ENCODE measurements at places on chromosomes 1 and 21. TPM values are rescaled to one million over a fixed set of nuclear protein-coding genes. Genes with fewer than 3 reads are reported as not detected.

- DNase-seq, result no peak
Measured at GRCh38 chr1:13646521-13646920, 53.5 kb upstream of the PRDM2 start.

DNA sequence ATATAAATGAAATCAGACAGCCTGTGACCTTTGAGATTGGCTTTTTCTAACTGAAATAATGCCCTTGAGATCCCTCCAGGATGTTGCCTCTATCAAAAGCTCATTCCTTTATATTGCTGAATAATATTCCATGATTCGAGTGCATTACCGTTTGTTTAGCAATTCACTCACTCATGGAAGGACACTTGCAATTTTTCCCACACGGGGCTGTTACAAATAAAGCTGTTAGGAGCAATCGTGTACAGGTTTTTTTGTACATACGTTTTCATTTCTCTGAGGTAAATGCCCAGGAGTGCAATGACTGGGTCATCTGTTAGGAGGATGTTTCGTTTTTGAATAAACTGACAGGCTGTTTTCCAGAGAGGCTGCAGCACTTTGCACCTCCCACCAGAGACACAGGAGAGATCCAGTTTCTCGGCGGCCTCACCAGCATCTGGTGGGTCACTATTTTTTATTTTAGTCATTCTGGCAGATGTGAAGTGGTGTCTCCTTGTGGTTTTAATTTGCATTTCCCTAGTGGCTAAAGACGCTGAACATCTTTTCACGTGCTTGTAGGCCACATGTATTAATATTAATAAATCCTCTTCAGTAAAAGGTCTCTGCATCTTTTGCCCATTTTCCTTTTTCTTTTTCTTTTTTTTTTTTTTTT lies 11.0 kb downstream of the PRDM15 start:
- DNase-seq, result peak; percentile 12

The ERICH3 gene
- total RNA-seq, result not detected

GRCh38 chr1:197351821-197352440 lies 83.9 kb downstream of the CRB1 start:
- DNase-seq, result no peak

The ZNF683 gene
- total RNA-seq, result not detected

GRCh38 chr1:22330092-22330759 lies 121.4 kb upstream of the ZBTB40 start:
- peak; percentile 71 for DNase-seq

The AXDND1 gene
- total RNA-seq, result 0.31 TPM

- DNase-seq, result peak; percentile 89
Measured at GRCh38 chr1:89987159-89987819, 7.6 kb upstream of the ZNF326 start.

DNA sequence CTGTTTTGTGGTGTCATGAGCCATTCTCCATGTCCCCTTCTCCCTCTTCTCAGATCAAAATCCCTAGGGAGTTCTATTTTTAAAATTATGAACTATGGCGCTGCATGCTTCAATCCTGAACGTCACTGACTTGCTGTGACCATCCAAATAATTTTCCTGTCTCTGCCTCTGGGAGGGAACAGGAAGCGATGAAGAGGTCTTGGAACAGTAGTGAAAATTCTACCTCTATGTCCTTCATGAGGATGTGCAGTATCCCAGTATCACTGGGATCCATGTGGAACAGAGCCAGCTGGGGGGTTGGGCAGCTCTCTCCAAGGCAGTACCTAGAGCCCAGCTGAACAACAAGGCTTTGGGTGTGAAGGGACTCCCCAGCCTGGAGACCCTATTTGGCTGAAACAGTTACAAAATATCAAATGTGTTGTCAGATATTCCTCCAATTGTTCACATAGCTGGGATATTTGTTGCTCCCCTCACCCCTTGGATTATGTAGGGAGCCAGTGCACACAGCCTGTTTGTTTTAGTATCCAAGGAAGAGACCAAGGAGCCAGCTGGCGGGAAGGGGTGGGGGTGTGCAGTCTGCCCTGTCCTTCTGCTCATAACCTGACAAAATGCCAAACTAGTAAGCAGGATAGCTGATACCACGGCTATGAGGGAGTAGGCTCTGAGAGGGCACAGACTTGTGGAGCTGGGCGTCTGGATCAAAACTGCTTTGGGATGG lies 7.6 kb downstream of the DCLRE1B start:
- peak; percentile 95 for DNase-seq

GRCh38 chr1:187157552-187157951 lies 328.8 kb downstream of the PLA2G4A start:
- DNase-seq, result no peak

DNA sequence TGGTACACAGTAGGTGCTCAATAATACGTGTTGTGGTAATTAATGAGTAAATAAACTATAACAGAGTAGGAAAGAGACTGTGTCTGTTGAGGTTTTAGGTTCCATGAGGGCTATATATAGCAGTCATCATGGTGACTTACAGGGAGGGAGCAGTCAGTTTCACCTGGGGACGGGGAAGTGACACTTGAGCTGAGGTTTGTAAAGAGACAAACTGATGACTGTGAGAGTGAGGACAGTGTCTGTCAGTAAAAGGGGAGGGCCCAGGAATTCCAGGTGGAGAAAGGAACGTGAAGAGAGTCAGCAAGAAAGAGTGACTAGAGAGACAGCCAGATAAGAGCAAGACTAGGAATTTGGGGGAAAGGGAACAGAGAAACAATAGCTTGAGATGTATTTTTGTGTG lies 30.2 kb downstream of the ABCA4 start:
- no peak for DNase-seq

The TRIM46 gene
- 0.72 TPM for total RNA-seq

GRCh38 chr1:165890684-165891083 lies 63.3 kb downstream of the UCK2 start:
- no peak for DNase-seq

The PRAMEF25 gene
- not detected for total RNA-seq

The ZBTB8A gene
- 13.3 TPM for total RNA-seq

- DNase-seq, result no peak
Measured at GRCh38 chr1:159873530-159874143, 11.2 kb upstream of the VSIG8 start.

The AVPR1B gene
- not detected for total RNA-seq

GRCh38 chr21:26914557-26914956 lies 52.3 kb downstream of the ADAMTS5 start:
- no peak for DNase-seq

The COX20 gene
- 34.6 TPM for total RNA-seq

The ANKRD65 gene
- total RNA-seq, result 13.4 TPM

The SIK1 gene
- 79.7 TPM for total RNA-seq

GRCh38 chr1:21935891-21936365 lies 1.2 kb downstream of the HSPG2 start:
- DNase-seq, result no peak

- peak; percentile 89 for DNase-seq
Measured at GRCh38 chr1:204348722-204349121, 11.0 kb downstream of the PLEKHA6 start.

- DNase-seq, result peak; percentile 53
Measured at GRCh38 chr1:167819849-167820683, 93.9 kb downstream of the ADCY10 start.

DNA sequence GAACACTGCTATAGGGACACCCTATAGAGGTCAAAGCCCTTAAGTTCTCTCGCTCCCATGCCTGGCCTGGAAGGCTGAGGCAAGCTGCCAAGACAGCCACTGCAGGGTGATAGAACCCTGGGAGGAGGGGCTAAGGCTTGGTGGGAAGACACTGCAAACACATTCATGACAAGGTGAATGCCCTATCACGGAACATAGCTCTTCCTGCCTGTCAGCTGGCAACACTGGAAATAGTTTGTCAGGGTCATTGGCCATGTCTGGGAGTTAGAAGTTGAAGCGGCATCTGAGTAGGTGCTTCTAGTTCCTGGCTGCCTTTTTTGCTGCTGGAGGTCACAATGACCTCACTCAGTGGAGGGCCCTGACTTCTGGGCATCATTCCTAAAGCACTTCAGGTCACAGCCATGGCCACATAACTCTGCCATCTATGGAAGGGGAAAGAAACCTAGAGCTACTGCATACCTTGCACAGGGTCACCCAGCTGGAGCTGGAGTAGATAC lies 4.2 kb downstream of the FABP3 start:
- peak; percentile 17 for DNase-seq

All from tongue (tissue), 3 donors.